ENCODE measurements at places on chromosomes 5 and 9.

DNA sequence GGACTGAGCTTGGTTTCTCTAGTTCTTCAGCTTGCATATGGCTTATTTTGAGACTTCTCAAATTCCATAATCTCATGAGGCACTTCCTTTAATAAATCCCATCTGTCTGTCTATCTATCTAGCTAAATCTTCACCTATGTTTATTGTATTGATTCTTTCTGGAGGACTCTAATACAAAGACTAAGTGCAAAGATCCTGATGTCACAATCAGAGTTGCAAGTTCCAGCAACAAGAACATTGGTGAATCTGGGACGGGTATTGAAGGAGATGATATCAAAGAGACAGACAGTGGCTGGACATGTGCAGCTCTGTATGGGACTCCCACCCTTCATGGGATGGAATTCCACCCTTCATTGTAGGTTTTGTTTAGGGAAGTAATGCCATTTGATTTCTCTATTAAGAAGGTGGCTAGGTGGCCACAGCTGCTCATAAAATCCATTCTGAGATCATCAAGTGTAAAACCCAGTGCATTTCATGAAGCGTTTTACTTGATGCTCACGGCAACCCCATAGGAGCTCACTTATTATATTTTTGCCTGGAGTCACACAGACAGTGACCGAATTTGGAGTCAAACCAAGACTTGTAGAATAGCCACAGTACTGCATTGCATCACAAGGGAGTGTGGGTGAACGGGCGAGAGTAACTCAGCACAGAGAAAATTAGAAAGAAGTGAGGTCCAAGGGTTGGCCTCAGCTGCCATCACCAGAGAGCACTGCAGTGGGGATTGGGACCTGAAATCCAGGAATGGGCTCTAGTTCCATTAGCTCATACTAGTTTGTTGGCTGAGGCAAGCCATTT lies 24.9 kb downstream of the TAS2R1 start:
- DNase-seq, result no peak

- DNase-seq, result peak; percentile 54
Observed at GRCh38 chr9:133377721-133378216, 1.6 kb downstream of the STKLD1 start.

DNA sequence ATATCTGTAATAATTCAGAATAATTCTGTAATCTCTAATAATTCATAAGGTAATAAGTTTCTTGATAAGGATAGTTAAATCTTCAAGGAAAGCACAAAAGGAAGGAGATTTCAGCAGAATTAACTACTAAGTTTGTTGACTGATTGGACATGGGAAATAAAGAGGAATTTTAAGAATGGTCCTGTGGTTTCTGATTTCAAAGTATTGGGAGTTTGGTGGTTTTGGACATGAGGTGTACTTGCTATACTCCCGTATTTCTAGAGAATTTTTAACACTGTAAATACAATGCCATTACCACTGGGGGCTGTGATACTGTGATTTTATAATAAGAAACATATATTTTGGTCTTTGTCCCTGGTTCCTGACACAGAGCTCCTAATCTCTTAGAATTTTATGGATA lies 123.9 kb downstream of the UNC13B start:
- no peak for DNase-seq

DNA sequence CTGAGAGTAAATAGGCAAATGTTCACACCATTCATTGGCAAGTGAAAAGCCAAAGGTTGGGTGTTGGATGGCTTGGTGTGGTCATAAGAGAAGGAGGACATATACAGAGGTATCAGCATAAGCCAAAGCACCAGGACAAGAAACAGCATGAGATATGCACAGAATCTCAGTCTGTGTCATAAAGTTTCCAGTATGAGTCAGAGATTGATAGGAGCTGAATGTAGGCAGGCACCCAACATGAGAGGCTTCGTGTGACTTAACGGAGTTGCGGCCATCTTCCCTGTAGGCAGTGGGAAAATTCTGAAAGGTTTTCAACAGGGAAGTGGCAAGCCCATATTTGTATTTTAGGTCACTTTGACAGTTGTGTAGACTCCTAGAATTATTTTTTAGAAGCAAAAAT lies 54.5 kb downstream of the SNCAIP start:
- DNase-seq, result no peak

DNA sequence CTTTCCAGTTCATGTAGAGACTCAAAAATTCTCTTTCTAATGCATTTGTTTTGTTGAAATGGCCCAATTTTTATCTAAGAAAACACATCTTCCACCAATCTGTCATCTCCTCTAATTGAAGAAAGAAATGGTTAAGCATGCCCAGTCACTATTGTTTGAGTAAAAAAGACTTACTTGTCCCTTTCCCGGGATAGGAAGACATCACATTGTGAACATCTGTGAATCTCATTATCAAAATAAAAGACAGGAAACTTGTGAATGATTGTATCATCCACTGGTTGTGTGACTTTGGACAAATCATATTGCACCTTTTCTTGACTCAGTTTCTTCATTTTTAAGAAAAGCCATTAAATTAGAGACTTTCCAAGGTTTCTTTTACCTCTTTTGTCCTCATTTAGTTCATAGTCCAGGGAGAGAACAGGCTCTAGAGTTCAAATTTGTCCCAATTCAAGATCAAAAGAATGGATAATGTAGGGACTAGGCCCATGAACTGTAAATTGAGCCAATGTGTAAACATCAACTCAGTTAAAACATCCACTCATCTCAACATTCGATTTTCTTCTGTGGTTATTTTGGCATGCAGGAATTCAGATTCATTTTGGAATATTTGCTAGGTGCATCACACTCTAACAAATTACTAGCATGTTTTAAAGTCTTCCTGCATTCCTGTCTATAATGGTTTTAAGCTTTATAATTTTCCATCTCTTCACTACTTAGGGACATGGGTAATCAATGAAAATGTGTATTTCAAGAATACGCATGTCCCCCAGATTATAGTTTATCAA lies 838.0 kb upstream of the WWC1 start:
- no peak for DNase-seq

- DNase-seq, result no peak
Observed at GRCh38 chr5:149432376-149432775, 53.3 kb upstream of the IL17B start.

GRCh38 chr9:111001526-111001925 lies 36.7 kb downstream of the LPAR1 start:
- no peak for DNase-seq

DNA sequence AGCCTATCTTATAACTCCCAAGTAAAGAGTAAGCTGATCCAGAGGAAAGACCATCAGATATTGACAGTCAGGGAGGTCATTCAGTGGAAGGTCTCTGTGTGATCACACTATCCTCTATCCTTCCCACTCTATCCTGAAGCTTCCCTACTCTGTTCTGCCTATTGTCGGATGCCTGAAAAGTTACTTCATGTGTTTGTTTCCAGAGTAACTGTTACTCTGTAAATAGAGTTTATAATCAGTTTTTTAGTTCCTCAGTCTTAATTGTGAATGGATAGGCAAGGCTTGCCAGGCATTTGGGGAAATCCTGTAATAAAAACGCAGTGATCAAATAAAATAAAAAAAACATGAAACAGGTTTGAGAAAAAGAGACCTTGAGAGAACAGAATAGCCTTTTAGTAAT lies 79.8 kb downstream of the XRCC4 start:
- DNase-seq, result no peak

DNA sequence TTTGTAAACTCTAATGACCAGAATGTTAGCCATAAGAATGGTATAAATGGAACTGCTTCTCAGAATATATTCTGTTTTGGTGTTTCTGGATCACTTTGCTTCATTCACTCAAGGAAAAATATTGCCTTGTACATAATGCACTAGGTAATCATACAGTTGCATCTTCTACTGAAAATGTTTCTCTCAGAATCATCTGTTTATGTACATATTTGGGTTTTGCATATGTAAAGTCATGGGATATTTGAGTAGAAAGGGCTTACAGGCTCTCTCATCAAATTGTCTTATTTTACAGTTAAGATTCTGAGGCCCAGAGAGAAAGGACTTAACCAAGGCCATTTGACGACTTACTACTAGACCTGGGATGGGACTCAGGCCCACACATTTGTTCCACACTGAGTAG lies 97.8 kb upstream of the PALM2AKAP2 start:
- DNase-seq, result no peak

- no peak for DNase-seq
Observed at GRCh38 chr9:108996643-108997042, 16.7 kb downstream of the CTNNAL1 start.

- no peak for DNase-seq
Observed at GRCh38 chr9:136387217-136387616, 12.8 kb downstream of the SNAPC4 start.

GRCh38 chr5:102800427-102800826 lies 45.3 kb downstream of the PAM start:
- DNase-seq, result no peak

GRCh38 chr5:177403102-177403791 lies 2.8 kb upstream of the PFN3 start:
- DNase-seq, result peak; percentile 57

Data from PC-9 (cell line).